ENCODE measurements at places on chromosomes 7 and 10.

- DNase-seq = no peak
Measured at GRCh38 chr7:81715984-81716588, 53.8 kb downstream of the HGF start.

DNA sequence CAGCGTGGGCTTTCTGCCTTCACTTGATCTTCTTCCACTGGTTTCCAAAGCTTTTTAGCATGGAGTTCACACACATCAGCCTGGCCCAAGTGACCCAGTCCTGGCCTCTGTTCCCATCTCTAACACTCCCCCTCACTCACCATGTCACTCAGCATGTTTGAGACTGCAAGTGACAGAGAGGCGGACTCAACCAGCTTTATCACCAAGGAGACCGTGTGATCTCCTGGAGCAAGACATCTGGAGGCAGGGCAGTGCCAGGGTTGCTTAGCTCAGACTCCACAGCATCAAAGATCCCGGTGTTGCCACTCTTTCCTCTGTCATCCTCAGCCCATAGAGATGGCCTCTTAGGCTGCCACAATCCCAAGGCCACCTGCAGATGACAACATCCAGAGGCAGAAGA lies 39.4 kb downstream of the FAM241B start:
- DNase-seq = no peak

- DNase-seq = no peak
Measured at GRCh38 chr7:84720456-84721097, 466.3 kb downstream of the SEMA3D start.

- no peak for DNase-seq
Measured at GRCh38 chr10:37960591-37961137, 15.8 kb downstream of the ZNF25 start.

DNA sequence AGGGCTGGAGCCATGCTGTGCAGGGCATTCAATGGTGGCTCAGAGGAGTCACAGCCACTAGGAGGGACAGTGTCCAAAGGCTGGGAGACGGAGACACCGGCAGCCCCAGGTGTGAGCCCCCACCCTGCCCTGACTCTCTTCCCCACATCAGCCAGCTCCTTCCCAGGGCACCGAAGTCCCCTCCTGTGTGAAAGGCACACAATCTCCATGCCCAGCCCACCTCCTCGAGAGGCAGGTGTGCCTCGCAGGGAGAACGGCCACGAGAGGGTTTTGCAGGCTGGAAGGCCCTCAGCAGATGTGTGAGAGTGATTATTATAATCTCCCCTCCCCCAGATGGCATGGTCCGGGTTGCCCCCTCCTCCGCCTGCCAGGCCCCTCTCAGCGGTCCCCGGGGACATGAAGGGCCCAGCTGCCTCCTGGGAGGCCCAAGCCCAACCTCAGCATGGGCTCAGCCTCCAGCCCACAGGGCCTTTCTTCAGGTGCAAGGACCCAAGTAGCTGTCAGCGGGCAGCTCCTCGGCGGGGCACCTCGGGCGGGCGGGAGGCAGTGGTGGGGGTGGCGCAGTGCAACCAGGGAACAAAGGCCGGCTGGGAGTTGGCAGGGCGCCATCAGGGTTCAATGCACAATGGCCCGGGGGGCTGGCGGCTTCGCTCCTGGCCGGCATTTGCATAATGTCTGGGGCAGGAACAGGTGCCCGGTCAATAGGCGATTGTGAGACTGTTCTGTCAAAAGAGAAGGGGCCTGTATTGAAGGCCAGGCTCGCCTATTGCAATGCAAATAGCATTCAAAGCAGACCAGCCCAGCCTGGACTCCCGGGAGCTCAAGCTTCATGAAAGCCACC lies 155.3 kb upstream of the ZMIZ1 start:
- no peak for DNase-seq

DNA sequence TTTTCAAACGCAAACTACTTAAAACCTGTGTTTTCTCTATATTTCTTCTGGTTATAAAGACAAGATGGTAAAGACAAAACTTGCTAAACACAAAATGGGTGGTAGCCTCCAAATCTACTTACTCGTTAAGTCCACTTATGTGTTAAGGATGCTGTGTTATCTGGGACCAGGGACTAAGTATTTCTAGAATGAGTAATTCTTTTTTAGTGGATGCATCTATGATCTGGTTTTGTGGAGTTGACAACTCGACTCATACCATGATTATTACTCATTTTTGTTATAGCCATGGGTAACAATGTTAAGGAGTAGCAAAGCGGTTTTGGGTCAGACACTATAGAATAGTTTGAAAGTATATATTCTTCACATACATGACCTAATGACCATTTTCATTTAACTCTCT lies 239.5 kb upstream of the FOXP2 start:
- no peak for DNase-seq

DNA sequence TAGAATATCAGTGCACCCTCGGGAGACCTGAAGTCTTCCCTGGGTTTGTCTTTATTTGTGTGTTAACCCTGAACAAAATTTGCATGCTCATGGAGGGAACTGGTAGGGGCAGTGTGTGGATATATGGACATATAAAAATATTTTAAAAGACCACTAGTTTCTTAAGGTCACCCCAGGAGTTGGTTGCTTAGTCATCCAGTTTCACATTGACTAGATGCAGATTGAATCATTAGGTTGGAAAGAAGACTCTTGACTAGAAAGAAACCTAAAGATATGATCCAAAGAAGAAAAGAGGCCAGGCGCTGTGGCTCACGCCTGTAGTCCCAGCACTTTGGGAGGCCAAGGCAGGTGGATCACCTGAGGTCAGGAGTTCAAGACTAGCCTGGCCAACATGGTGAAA lies 137.1 kb downstream of the KAT6B start:
- DNase-seq = no peak

DNA sequence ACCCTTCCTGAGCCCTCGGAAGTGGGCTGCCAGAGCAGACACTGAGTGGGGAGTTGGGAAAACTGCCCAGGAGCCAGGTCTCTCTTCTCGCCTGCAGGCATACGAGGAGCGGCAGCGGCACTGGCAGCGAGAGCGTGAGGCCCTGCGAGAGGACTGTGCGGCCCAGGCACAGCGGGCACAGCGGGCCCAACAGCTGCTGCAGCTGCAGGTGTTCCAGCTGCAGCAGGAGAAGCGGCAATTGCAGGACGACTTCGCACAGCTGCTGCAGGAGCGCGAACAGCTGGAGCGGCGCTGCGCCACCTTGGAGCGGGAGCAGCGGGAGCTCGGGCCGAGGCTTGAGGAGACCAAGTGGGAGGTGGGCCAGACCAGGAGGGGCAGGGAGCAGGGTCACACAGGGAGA lies 5.8 kb downstream of the LZTS2 start:
- DNase-seq = no peak

DNA sequence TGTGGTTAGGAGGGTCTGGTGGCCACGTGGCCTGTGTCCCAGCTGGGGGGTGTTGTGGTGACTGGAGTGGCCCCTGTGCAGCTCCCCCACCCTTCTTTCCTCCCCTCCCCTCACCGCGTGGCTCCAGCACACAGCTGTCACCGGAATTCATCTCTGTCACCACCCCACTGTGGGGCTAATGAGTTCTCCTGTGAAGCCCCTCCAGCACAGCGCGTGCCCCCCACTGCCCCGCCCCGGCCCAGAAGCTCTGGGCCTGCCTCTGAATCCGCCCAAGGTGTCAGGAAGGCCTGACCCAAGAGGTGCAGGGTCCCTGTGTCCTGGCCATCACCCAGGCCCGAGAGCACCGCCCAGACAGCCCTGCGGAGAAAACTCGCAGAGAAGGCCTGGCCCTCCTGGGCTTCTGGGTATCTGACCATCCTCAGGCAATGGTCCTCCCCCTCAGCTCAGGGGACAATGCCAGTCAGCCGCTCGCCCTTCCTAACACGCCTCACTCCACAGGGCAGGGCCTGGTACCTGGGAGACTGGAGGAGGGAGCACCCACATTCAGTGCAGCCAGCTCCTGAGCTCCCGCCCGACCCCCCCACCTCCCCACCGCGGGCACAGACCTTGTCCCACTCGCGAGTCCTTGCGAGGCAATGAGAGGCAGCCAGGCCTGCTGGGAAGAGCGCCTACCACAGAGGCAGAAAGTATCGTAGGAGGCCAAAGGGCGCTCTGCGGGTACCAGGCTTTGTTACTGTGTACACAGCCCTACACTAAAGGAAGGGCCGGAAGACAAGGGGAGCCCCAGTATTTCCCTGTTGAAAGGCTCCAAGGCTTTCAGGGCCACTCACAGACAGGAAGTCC lies 38.2 kb downstream of the GBX1 start:
- no peak for DNase-seq

GRCh38 chr10:86775056-86775869 lies 18.8 kb downstream of the BMPR1A start:
- DNase-seq = no peak

- DNase-seq = no peak
Measured at GRCh38 chr7:149819961-149820340, 18.2 kb upstream of the ZNF862 start.

- no peak for DNase-seq
Measured at GRCh38 chr10:58993480-58994221, 182.8 kb upstream of the PHYHIPL start.

GRCh38 chr7:21953781-21954180 lies 8.1 kb upstream of the CDCA7L start:
- no peak for DNase-seq

GRCh38 chr7:132677918-132678317 lies 101.6 kb upstream of the PLXNA4 start:
- DNase-seq = no peak

GRCh38 chr7:131164025-131164925 lies 163.4 kb upstream of the MKLN1 start:
- DNase-seq = no peak

GRCh38 chr7:45460379-45460778 lies 113.8 kb upstream of the ADCY1 start:
- no peak for DNase-seq

All from stimulated activated CD4-positive, alpha-beta T cell treated with anti-CD3 and anti-CD28 coated beads, Interleukin-15, amount 100 ng/mL, for 48 hours (primary cell).